ENCODE measurements at places on chromosomes 1 and 21.
A peak's percentile ranks its signal among the peaks of the same experiment; 100 is the strongest.

DNA sequence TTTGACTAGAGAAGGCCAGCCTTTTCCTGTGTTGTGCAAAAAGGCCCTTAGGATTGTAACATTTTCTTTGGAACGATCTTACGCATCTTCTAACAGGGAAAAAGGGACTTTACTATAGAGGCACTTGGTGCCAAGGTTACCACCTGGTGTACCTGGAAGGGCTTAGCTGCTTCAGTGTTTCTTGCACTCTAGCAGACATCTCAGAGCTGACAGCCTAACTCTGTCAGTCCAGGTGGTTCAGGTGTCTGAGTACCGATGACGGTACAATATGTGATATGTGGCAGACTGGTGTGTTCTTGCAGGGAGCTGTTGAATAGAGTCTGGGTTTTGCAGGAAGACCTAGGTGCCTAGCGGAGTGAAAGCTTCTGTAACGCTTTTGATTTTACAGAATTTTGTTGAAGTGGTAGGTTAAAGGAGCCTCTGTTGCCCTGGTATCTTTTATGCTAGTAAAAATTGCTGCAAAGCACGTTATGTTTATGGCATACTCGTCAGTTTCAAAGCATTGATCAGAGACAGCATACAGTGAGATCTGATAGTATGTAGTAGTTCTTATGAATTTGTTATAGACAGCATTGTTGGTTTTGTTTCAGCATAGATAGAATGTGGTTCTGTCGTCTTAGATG lies 1.4 kb downstream of the MAGI3 start:
- no peak for DNase-seq

DNA sequence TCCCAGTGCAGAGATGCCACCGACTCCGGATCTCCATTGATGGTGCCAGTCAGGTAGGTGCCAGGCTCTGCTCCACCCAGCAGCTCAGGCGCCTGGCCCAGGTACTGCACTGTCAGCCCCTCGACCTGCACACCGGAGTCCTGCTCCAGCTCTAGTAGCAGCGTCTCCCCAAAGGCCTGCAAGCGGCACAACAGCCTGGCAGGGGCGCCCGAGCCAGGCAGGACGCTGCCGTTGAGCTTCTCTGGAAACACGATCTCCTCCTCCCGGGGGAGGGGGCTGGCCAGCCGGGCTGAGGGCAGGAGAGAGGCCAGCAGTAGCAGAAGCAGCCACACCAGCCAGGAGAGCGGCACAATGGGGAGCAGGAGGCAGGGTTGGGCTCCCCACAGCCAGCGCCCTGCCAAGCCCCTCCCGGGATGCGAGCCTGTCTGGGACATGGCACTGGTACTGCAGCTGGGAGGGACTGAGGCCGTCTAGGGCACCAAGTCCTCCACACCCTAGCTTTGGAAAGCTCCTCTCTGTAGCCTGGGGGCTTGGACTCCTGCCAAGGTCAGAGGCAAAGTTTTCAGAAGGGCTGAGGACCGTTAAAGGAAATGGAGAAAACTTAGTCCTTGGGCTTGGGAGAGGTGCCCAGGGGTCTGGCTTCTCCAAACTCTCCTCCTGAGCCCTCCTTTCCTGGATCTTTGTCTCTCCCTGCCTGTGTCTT lies 509 bp downstream of the ADAMTS4 start:
- no peak for DNase-seq

DNA sequence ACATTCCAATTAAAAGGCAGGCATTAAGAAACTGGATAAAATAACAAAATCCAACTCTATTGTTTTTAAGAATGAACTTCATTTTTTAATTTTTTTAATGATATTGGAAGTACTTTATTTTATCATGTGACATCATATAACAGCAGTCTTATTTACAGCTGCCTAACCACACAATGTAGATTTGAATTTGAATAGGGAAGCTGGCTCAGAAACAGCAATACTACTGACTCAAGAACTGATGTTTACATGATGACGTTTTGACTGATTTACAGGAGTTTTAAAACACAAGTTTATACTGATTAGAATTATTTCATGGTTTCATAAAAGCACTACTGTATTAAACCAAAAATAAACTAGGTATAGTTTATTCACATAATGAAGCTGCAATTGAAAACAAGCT lies 348.7 kb upstream of the NR5A2 start:
- no peak for DNase-seq

DNA sequence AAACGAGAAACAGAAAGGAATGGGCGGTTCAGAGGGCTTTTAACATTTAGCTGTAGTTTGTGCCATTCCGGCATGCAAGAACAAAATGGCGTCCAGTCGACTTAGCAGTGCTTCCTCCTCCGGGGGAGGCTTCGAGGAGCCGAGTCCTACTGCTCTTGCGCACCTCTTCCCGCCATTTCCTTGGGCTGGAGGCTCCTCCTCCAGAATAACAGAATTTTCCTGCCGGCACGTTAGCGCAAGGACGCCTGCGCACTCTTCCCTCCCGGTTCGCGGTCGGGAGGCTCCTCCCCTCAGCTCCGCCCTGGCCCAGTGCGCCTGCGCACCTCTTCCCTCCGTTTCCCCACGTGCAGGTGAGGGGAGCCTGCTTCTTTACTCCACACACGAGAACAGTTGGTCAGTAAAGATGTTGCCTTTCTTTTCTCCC lies 1.0 kb downstream of the DMRTB1 start:
- DNase-seq: no peak

DNA sequence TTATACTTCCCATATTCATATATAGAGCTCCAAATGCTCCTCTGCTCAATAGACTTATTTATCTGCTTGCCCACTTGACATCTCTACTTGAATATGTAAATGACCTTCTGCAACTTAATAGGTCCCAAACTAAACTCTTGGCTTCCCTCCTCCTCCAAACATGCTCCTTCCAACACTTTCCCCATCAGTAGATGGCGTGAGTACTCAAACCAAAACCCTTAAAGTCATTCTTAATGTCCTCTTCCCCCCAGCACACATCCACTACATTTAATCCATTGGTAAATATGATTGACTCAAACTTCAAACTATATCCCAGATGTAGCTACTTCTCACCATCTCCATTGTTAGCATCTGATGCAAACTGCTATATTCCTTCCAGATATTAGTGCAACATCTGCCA lies 48.5 kb upstream of the PBX1 start:
- DNase-seq: no peak

DNA sequence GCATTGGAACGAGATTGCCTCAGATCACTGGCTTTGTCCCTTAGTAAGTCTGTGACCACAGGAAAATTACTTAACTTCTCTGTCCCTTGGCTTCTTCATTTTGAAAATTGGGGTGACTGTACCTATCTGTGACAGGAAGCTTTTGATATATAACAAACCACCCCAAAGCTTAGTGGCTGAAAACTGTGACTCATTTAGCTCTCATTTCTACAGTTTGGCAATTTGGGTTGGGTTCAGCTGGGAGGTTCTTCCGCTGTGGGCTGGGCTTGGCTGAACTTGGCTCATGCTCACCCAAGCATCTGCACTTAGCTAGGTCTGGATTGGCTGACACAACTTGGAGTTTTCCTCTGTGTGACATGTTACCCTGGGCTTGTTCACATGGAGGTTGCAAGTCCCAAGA lies 14.0 kb downstream of the C1orf94 start:
- DNase-seq: no peak

DNA sequence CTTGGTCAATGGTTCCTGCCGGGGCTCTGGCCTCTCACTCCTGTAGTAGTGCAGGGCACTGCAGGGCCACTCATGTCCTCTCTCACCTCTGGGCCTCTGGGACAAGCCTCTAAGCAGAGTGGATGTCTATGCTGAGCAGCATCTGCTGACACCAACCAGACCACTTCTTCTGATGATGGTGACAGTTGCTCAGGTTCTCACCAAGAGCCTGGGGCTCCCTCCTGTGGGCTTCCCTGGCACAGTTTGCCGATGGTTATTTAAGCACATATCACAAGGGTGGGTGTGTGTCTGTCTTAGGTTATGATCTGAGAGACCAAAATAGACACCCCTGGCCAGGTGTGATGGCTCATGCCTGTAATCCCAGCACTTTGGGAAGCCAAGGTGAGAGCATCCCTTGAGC lies 17.4 kb upstream of the GPR137B start:
- DNase-seq: no peak

DNA sequence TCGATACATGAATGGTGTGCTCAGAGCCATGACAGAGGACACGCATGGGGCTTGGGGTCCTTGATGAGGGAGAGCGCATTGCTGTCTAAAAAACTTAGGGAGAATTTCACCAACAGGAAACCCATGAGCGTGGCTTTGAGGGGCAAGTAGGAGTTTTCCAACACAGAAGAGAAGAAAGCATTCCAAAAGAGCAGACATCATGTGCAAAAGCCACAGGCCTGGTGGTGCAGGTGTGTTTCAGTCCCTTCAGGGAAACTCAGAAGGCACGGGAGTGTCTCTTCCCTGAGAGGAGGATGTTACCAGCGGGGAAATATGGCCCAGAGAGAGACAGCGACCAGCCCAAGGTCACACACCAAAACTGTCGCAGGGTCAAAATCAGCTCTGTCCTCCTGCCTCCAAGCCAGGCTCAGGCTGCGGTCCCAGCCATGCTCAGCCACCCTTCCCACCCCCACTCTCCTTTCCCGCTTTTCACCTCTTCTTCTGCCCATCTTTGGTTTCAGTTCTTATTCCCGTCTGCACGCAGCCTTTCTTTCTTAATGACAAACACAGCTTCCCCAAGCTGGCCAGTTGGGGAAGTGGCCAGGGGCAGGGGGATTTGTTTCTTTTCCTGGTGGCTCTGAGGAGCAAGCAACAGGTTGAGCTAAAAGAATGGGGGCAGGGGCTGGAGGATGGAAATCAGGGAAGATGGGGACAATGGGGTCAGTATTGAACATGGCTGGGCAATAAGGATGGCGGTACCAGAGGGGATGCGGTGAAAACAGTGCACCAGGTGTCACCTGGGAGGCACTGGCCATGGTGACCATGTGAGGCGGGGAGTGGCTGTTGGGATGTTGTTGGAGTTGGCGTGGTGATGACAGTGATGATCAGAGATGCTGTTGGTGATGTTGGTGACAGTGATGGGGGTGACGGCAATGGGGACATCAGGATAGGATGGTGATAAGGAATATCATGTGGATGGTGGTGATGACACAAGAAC lies 10.3 kb downstream of the LAPTM5 start:
- no peak for DNase-seq

DNA sequence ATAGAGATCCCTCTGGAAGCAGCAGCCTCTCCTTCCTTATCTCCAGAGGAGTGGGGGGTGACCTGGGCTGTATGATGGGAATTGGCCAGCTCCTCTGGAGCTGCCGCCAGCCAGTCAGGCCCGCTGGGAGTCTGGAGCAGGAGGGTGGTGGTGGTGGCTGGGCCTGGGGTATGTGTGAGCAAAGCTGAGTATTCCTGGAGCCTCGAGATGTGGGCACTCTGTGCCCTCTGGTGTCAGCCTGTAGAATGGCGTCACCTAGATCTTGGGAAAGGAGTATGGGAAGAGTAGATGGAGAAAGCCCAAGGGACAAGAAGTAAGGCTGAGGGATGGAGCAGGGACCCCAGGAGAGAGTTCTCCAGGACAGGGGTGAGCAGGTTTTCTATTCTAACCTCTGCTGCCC lies 16.0 kb downstream of the VANGL2 start:
- DNase-seq: peak; percentile 50

- DNase-seq: peak; percentile 56
These were observed 58.7 kb upstream of the RGS1 start for GRCh38 chr1:192516776-192517297.

GRCh38 chr1:38973659-38974437 lies 17.2 kb upstream of the AKIRIN1 start:
- no peak for DNase-seq

- no peak for DNase-seq
These were observed 1.7 kb downstream of the PITHD1 start for GRCh38 chr1:23779826-23780371.

- peak; percentile 16 for DNase-seq
These were observed 75.2 kb upstream of the GADD45A start for GRCh38 chr1:67609577-67610341.

DNA sequence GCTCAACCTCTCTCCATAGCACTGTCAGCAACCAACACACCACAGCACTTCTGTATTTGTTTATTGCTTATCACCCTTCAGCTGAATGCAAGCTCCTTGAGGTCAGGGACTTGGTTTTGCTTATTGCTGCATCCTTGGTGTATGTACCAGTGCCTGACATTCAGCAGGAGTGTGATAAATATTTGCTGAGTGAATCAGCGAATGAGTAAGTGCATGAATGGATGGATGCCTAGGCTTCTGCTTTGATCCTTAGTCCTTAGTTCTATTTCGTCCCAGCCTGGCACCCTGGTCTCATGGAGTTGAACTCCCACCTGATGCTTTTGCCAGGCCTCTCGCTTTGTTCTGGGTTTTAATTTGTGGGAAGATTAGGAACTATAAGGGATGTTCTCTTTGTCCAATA lies 88.2 kb downstream of the ZSCAN20 start:
- no peak for DNase-seq

DNA sequence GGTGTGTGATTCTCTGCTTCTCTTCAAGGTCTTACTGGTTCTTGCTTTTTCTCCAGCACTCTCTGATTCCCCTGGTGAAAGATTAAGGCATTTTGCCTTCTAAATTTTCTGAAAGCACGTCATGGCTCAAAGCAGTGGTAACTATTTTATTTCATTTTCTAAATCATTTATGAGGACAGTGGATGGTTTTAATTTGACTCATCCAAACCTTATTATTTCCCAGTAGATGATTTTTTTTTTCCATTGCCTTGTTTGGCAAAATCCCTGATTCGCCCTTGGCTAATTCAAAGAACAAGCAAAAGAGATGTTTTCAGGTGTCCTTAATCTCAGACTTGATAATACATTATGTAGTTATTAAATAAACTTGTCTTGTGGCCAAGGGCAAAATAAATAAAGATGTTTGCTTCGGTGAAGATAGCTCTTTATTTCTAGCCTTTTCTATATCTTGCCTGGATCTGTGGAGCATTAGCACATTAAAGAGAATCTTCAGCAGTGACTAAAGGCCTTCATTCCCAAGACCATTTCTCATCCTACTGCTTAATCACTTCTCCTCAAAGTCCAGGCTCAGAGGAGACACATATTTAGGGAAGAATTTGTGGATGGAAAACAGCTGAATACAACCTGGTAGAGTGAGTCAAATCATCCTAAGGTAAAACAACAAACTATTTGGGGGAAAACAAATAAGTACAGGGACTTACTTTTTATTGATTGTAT lies 359.8 kb downstream of the DUSP10 start:
- no peak for DNase-seq

DNA sequence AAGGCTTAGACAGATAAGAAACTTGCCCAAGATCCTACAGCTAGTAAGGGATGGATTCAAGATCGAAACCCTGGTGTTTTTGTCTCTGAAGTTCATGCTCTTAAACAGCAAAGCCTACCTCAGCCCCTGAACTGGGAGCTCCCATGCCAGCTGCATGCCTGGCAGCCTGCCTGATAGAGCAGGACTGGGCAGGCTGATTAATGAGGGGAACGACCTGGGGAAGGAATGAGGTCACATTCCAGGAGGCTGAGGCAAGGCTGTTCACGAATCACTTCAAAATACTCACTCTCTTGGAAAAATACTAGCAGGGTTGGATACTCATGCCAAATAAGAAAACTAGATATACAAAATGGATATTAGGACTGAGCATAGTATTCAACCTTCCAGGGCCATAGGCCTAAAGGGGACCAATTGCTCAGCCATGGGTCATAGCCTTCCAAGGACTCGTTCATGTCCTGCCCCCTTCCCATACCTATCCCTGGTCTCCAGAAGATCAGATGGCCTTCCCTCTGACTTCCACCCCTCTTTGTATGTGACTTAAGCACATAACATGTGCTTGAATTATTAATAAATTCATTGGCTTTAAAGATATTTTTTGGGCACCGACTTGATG lies 15.6 kb upstream of the TACSTD2 start:
- no peak for DNase-seq

- peak; percentile 26 for DNase-seq
These were observed 242.3 kb downstream of the LMX1A start for GRCh38 chr1:165114022-165114888.

Measured in GM13976 (cell line).